ENCODE measurements at places on chromosomes 5 and 9.

- DNase-seq, result no peak
Observed at GRCh38 chr5:63263411-63263810, 684.8 kb downstream of the LRRC70 start.

DNA sequence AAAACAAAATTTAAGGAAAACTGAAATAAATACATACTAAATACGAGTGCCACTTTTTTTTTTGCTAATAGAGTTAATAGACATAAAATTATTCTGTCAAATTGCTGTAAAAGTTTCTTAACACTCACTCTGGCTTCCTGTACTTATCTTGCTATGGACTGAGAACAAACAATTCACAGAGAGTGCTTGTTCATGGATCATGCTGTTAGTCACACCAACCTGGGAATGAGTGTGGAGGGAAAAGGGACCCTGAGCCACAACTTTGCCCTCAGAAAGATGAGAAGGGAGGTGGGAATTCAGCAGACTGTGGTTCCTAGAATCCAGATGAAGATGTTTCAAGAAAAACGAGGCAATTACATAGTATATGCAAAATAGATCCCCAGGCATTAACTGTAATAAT is 246.9 kb downstream of the FBXL7 start:
- DNase-seq, result no peak

- no peak for DNase-seq
Observed at GRCh38 chr5:179867079-179867465, 8.5 kb upstream of the MRNIP start.

- DNase-seq, result peak; percentile 48
Observed at GRCh38 chr9:130522233-130522808, 57.1 kb upstream of the FUBP3 start.

- DNase-seq, result no peak
Observed at GRCh38 chr5:112159435-112159834, 259.6 kb downstream of the EPB41L4A start.

GRCh38 chr9:86983249-86983619 is 35.9 kb upstream of the GAS1 start:
- no peak for DNase-seq

DNA sequence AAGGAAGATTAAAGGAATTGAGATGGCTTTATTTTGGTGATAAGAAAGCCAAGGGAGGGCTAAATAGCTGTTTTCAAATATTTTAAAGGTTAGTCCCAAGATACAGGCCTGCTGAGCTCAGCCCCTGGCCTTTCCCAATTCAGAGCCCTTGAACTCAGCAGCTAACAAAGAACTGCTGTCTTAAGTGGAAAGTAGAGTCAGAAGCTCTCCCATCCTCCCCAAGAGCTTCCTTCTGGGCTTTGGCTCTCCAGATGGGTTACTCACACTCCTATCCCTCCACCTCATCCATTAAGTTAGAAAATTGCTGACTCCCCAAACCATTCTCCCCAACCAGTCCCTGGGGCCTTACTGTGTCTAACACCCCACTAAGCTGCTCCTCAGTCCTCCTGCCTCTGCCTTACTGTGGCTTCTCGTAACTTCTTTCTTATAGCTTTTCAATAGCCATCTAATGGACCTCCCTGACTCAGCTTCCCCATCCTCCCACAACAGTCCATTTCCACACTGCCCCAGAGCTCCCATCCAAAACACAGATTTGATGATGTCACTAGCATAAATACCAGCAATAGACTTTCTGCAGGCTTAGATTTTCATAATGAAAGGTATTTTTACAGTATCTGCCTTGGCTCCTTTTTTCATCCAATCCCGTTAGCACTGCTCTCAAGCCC is 239.1 kb downstream of the ENC1 start:
- no peak for DNase-seq

DNA sequence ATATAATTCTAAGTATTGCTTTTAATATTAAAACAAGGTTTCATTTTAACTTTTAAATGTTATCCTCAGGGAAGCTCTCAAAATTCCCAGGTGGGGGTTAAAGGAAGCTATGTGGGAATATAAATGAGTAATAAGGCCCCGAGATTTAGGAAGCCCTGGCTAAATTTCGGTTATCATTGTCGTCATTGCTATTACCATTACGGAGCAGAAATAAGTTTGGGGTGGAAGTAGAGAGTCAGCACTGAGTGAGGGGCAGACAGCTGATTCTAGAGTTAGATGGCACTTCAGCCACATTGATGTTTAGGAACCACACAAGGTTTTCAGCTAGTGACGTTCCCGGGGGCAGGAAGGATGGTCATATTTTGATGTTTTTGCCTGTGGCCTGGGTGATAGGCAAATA is 74.9 kb downstream of the NREP start:
- no peak for DNase-seq

DNA sequence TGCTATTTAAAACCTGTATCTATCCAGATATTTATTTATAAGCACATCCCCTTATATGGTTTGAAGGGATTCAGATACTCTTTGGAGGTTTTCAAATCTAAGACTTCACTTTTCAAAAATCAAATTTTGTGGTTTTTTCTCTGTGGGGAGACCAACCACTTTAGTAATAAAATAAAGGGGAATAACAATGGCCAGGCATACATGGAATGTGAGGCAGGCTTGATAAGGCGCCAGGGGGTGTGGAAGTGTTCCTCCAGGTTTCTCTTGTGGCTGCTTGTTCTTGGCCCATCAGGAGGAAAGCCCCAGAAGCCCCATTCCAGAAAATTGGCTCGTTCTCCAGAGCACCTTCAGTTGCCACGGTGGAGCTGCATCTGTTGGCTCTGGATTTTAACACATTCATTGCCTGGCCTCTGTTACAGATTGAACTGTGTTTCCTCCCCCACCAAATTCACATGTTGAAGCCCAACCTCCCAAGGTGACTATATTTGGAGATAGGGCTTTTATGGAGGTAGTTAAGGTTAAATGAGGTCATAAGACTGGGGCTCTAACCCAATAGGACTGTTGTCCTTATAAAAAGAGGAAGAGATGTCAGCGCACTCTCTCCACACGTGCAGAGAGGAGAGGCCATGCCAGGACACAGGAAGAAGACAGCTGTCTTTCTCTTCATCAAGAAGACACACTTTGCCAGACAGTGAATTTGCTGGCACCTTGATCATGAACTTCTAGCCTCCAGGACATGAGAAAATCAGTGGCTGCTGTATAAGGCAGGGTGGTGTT is 195.9 kb downstream of the TMEM38B start:
- peak; percentile 66 for DNase-seq

DNA sequence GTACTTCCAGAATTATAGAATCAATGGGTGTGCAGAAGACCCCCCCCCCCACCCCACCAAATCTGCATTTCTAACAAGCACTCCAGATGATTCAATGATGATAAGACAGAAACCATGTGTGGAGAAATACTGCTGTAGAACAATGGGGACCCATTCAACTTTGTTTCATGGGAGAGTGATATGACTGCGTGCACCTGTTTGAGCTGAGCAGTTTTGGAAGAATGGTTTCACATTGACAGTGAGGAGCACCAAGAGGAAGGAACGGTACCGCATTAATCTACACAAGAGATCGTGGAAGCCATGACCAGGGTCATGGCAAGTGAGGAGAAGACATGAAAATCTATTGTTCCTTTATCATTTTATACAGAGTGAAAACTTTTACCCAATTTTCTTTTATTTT is 202.7 kb downstream of the CD180 start:
- no peak for DNase-seq

DNA sequence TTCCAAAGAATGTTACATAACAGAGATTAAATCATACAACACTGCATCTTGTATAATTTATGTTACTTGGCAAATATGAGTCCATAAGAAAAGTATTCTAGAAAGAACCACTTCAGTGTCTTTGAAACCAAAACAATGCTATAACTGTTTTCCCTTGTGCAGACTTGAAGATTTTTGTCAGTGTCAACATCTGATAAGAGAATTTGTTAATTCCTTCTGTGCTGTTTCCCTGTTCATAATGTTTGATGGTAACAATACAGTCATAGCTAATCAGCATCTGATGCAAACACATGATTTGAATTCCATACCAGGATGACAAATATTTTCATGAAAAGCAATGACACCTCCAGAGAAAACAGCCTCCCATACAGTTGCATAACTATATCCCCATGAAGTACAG is 306.8 kb downstream of the SEMA5A start:
- no peak for DNase-seq

- no peak for DNase-seq
Observed at GRCh38 chr9:7286101-7286500, 513.5 kb downstream of the DMAC1 start.

DNA sequence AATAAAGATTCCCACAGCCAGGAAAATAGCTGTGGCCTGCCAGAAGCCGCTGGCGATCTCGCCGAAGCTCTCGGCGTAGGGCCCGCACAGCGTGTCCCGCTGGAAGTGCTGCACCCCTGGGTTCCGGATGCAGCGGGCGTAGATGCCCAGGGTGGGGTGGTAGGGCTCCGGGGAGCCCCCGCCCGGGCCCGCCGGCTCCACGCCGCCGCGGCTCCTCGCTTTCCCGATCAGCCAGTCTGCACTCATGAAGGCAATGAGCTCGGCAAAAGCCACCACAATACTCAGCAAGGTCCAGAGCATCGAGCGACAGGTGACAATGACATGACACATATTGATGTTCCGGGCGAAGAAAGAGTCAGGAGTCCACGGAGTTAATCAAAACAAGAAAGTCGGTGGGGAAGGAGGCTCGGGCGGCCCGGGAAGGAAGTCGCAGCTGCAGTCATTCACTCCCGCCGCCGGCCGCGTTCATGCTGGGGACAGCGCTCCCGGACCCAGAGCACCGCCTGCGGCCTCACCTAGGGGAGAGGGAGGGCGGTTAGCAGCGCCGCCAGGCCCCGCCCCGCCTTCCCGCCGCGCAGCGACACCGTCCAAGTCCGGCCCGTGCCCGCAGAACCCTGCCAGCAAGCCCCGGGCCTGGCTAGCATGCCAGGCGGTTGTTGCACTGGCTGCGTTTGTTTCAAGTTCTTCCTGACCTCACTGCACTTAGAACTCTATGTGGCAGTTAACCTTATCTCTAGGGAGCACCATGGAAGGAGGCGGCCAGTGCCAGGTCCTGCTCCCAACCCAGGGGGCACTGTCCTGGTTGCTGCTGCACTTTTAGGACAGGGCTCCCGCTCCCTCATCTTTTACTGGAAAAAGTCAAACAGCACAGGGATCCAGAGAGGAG is 138.4 kb downstream of the LHFPL2 start:
- DNase-seq, result peak; percentile 91

DNA sequence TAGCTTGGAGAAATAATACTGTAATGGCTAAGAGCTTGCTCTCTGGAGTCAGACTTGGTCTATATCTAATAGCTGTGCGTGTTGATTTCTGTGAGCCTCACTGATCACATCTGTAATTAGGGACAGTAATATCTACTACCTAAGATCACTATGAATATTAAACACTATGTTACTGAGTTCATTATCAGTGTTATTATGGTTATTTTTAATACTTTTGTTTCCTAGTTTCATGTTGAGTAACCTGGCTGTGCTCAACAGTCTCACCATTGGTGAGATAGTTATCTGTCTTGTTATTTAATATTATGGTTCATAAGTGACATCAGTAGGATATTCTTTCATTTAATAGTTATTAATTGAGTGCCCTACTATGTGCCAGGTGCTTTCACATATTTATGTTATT is 22.4 kb upstream of the CAVIN4 start:
- DNase-seq, result no peak

DNA sequence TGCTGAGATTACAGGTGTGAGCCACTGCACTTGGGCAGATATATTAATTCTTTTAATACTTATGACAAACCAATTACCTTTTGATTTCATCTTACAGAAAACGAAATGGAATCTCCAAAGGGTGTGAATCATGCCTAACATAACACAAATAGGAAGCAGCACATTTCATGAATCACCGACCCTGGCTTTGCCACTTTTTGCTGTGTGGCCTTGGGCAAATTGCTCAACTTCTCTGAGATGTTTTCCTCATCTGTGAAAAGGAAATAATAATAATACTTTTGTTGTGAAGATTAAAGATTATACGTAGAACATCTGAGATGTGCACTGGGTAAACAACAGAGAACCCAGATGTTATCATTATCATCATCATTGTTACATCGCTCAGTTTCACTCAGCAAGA is 50.7 kb upstream of the FREM1 start:
- DNase-seq, result no peak

DNA sequence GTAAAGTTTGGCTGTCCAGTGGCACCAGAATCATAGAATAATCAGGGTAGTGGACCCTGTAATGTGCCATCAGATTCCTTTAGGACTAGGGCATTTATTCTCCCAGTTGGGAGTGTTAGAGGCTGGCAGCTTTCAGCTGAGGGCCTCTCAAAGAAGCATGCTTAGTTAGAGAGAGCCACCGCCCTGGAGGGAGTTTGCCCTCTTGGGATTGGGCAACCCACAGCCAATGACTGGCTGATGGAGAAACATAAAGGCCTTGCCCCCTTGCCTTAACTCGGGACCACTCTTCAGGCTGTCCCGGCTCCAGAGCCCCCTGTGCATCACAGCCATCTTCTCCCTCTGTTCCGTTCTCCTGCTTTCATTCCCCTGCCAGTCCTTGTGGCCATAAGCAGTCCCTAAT is 20.5 kb upstream of the IFNK start:
- no peak for DNase-seq

- peak; percentile 32 for DNase-seq
Observed at GRCh38 chr5:136364307-136364706, 1.0 kb downstream of the TRPC7 start.

DNA sequence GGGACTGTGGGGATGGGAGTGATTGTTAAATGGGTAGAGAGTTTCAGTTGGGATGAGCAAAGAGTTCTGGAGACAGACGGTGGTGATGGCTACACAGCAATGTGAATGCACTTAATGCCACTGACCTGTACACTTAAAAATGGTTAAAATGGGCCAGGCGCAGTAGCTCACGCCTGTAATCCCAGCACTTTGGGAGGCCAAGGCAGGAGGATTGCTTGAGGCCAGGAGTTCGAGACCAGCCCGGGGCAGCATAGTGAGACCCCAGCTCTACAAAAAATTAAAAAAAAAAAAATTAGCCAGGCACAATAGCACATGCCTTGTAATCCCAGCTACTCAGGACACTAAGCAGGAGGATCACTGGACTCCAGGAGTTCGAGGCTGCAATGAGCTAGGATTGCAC is 7.7 kb downstream of the LMAN2 start:
- no peak for DNase-seq

GRCh38 chr9:32709871-32710270 is 73.5 kb upstream of the TMEM215 start:
- DNase-seq, result no peak

GRCh38 chr5:108320231-108320630 is 61.7 kb downstream of the FBXL17 start:
- DNase-seq, result peak; percentile 46

- DNase-seq, result no peak
Observed at GRCh38 chr5:34709861-34710673, 53.9 kb downstream of the RAI14 start.

DNA sequence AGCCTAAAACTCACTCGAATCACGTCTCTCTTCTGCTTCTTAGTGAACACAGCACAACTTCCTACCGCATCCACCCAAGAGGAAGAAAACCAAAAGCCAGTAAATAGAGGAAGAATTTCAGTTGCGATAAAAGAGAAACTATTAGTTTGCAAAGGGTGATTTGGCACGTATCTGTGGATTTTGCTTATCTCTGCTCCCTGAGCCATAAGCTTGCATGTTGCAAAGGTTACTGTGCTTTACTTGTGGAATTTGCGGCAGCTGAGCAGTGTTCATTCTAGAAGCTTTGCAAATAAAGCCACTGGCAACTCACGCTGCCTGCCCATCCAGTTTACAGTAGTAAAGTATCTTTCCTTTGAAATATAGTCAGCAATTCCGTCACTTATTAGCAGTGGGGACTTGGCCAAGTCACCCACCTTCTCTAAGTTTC is 149.0 kb upstream of the PCA3 start:
- DNase-seq, result peak; percentile 79

GRCh38 chr5:106306313-106307028 is 1364.3 kb downstream of the EFNA5 start:
- no peak for DNase-seq

- peak; percentile 79 for DNase-seq
Observed at GRCh38 chr9:37200433-37201005, 80.1 kb downstream of the ZCCHC7 start.
